SK-N-SH (cell line): ENCODE measurements at places on chromosomes 1 and 21. TPM values are rescaled to one million over a fixed set of nuclear protein-coding genes. Genes with fewer than 3 reads are reported as not detected.

The NTNG1 gene
- polyA plus RNA-seq, result 0.03 and 0.13 TPM in 2 replicates

The CFHR1 gene
- 0.23 and 0.31 TPM in 2 replicates for polyA plus RNA-seq

The CRYAA gene
- not detected in 2 replicates for polyA plus RNA-seq

The GOLPH3L gene
- 7.8 and 8.1 TPM in 2 replicates for polyA plus RNA-seq
